Activated CD4-positive, alpha-beta T cell treated with anti-CD3 and anti-CD28 coated beads, Interleukin-2, amount 50 U/mL, for 1 hour (primary cell): ENCODE measurements at places on chromosomes 12 and 14.

DNA sequence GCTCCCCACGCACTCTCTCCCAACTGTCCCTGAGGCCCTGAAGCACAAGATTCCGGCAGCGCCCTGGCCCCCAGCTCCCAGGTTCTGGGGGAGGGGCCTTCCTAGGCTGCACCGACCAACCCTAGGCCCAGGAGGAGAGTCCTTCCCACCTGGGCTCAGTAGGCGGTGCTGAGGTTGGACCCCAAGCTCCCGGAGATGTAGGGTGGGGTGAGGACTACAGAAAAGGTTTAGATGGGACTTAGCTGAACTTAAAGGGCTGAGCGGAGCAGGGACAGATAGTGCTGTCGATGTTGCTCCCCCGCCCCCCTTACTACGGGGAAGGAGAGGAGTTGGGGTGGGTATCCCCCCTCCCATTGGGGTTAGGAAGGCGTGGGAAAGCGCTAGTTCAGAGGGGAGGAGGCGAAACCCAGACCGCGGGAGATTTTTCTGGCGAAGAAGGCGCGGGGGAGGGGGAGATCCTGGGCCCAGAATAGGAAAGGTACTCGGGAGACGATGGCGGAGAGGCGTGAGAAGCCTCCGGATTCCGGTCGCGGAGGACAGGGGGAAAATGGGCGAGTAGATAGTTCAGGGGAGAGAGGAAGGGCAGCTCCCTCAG is 4.2 kb upstream of the BAZ2A start:
- DNase-seq = no peak

DNA sequence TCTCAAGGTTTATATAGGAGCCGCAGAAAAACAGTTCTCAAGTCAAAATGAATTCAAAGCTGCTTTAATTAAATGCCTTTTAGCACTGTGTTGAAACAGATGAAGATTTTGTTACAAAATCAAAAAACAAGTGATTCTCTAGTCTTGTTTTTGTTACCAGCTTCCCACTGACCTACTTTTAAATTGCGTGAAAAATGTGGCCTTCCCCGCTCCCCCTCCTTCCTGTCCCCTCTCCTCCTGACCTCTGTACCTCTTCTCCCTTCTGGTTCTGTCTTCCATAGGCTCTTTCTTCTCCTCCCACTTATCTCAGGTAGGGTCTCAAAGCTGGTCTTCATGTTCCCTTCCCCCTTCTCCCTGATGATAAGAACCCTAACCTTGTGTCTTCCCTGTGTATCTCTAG is 90.0 kb upstream of the MDM1 start:
- DNase-seq = no peak

GRCh38 chr12:57229046-57229633 is 371 bp upstream of the SHMT2 start:
- DNase-seq = no peak

DNA sequence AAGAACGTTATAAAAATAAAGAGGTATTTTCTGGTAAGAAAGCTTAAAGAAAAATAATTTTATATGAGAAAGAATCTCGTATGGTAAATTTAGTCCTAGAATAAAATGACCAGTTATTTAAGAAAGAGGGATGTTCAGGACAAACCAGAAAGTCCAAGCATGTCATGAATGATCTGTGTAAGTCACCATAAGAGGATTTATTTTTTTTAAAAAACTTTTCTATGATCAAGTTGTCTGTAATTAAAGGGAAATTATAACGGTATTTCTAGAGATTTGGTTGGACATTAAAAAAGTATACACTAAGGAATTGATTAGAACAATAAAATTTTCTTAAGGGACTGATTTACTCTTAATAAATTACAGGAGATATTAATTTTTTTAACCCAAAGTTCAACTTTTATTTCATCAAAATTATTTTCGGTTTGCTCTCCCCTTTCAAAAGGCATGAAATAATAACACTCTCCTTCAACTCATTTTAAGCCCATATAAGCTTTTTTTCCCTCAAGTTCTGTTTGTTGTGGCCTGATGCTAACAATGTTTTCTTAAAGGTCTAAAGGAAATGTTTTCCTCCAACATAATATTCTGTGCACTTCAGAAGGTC is 49.9 kb upstream of the CPSF6 start:
- no peak for DNase-seq

- DNase-seq = no peak
These were observed 40.5 kb downstream of the ALKBH1 start for GRCh38 chr14:77667331-77667730.

DNA sequence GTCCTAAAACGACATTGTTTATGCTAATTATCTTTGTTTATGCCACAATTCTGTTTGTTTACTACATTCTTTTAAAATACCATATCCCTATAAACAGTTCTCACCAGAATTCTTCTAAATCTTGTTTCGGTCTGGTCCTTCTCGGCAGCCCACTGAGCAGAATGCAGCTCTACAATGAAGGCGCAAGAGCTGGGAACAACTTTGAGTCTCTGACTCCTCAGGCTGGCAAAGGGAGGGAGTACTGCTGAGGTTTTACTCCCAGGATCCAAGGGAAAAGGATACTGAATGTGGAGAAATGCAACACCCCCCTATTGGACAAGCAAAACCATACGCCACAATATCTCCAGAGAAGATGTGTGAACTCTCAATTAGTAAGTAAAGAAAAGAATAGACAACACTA is 5.4 kb downstream of the SOX5 start:
- DNase-seq = no peak

GRCh38 chr12:11839091-11839641 is 189.7 kb downstream of the ETV6 start:
- DNase-seq = no peak

DNA sequence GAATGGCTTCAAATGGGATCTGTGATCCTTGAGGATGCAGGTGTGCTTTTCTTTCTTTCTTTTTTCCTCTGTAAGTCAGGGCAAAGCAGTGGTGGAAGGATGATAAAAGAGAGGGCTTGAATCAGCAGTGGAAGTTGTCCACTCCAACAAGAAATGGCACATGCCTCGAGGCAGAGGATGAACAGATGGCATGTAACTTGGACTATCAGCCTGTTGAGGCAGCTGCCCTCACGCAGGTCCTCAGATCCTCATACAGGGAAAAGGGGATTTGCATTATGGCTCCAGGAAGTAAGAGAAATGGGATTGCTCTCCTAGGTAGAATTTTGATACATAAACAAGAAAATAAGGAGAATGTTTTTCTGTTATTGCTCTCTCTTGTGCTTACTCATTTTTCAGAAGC is 368.0 kb downstream of the FUT8 start:
- no peak for DNase-seq

DNA sequence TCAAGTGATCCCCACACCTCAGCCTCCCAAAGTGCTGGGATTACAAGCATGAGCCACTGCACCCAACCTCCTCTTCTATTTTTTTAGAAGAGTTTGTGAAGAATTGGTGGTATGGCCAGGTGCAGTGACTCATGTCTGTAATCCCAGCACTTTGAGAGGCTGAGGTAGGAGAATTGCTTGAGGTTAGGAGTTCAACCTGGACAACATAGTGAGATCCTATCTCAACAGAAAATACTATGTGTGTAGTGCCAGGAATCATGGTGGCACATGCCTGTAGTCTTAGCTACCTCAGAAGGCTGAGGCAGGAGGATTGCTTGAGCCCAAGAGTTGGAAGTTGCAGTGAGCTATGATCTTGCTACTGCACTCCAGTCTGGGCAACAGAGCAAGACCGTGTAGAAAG is 5.5 kb upstream of the ATF7 start:
- no peak for DNase-seq

DNA sequence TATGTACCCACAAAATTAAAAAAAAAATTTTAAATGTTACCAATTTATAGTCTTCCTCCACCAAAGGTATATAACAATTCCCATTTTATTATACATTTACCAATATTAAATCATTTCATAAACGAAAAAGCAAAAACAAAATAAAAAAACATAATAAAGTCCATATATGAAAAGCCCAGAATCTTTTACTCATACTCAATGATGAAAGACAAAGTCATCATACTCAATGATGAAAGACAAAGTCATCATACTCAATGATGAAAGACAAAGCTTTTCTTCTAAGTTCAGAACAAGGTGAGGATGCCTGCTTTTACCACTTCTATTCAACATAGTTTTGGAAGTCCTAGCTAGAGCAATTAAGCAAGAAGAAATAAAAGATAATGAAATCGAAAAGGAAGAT is 28.1 kb downstream of the TMEM116 start:
- no peak for DNase-seq

DNA sequence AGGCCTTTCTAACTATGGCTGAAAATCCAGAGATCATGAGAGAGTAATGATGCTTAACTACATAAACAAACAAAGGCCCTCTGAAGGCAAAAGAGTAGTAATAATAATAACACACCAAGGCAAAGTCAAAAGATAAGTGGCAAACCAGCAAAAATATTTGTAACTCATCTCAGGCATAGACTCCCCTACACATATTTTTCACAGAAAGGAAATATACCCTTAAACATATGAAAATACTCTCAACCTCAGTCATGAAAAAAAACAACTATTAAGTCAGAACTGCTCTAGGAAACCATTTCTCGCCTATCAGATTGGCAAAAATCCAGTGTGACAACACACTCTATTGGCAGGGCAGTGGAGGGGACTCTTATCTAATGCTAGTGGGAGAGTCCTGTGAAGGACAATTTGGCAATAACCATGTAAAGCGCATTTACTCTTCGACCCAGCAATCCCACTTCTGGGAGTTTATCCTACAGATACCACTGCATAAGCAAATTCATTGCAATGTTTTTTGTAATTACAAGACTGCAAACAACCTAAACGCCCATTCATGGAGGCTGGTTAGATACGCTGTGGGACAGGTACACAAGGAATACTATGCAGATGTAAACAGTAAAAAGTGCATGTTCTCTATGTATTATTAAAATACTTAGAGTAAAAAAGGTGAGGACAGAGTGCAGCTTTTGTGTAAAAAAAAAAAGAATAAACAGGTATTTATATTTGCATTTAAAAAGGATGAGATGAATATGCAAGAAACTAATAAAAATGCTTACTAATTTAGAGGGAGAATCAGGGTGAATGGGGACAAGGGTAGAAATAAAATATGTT is 26.0 kb upstream of the IL22 start:
- no peak for DNase-seq

GRCh38 chr14:96817750-96818666 is 20.8 kb downstream of the VRK1 start:
- DNase-seq = no peak
